BJ (cell line): ENCODE measurements at places on chromosomes 1 and 21.

DNA sequence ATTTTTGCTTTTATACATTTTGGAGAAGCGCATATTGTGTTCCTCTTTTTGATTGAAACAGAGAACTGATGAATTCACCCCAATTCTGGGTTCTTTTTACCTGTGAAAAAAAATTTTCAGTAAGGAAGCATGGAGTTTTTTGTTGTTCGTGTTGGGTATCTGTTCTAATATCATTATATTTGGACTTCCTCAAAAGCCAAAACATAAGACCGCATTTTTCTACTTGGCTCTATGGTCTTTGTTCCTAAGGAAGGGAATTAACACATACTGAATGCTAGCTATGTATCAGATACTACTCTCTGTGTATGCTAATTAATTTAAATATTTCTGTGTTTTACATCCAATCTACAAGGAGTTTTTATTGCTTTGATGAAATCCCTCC lies 12.9 kb downstream of the EPB41 start:
- no peak for DNase-seq

DNA sequence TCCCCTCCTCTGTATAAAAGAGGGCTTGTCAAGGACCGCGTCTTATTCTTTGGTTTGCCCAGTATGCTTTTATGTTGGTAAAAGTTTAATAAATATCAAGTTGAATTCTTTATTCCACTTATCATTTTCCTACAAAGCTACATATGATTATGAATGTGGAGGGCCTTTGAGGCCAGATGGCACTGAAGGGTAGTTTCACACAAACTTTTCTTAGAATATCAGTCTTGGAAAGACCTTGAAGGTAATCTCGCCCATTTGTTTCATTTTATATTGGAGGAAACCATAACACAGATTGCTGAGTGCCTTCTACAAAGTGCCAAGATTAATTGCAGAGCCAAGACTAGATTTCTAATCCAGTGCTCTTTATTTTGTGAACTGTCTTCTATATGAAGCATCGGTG lies 5.8 kb upstream of the FUBP1 start:
- DNase-seq, result no peak

DNA sequence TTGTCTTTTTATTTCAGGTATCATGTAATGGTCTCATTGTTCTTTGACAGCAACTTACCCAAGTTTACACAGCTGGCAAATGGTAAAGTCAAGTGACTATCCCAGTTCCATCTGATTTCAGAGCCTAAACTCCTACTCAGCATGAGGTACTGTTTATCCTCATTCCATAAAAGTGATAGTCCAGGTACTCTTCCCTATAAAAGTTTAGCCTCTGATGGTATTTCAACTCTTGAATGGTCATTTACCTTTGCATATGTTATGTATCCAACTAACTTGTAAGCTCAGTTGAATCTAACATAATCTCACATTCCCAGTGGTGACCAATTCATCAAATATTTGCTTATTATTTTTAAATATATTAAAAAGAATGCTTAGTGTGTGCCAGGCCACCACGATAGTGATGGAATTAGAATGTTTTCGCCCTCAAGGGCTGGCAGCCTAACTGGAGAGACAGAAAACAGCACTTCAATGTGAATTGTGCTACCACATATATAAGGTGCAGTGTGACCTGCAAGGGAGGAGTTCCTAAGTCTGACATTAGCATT lies 307.1 kb downstream of the CTH start:
- no peak for DNase-seq

GRCh38 chr1:151314137-151314875 lies 12.9 kb downstream of the PI4KB start:
- DNase-seq, result peak; percentile 54

GRCh38 chr1:50279622-50280330 lies 143.5 kb downstream of the DMRTA2 start:
- DNase-seq, result no peak

DNA sequence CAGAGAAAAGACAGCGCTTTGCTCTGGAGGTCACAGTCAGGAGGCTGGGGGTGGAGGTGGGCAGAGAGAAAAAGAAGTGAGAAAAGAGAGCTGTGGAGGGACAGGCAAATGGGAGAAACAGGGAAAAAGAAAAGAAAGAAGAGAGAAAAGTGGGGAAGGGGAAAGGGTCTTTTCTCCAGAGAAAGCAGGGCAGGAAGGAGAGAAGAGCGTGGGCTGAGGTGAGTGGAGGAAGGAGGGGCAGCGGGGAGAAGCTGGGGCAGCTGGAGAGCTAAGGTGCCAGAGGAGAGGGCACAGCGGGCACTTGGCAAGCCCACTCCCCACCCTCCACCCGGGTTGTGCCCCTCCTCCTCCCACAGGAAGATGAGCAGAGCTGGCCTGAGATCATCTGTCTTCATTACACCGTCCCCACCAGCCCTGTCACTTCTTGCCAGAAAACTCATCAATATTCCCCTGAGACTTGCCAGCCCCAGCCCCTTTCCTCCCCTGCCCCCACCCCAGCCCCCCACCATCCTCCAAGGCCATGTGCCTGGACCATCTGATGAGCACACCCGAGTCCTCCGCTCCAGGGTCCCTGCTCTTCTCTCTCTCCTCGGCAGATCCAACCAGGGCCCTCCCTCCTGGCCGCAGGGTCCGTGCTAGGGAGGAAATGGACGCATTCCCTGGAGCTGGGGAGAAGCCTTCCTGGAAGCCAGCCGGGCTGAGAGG lies 17.0 kb upstream of the BLACAT1 start:
- no peak for DNase-seq

DNA sequence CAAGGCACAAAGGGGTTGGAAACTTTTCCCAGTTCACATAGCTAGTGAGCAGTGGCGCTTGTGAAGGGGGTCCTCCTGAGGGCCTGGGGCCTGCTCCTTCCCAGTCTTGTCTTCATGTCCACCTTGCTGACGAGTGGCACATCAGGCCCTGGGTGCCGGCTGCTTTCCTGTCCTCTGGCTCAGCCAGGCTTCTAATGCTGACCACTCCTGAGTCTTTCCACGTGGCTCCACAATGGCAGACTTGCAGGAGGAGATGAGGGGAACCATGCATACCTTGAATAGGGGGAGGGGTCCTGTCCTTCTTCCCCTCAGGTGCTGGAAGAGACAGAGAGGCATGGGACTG lies 38.7 kb downstream of the MAPKAPK2 start:
- DNase-seq, result no peak

DNA sequence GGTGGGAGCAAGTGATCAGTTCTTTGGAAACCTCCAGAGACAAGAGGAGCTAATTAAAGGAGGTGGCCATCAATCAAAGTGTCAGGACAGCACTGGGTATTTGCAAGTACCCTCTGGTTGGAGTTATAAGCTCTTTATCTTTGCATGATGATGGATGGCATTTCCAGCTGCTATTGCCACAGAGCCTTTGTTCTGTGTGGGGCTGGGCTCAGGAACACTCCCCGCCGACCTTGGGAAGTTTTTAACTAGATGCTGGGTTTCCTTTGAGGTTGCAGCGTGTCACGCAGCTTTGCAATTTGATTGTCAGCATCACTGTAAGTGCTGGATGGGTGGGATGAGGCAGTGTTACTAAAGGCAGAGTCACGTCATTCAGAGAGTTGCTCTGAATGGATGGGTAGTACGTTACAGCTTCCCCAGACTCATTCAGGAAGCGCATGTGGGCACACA lies 68.9 kb downstream of the CNIH3 start:
- no peak for DNase-seq

- no peak for DNase-seq
These were observed 18.7 kb upstream of the F5 start for GRCh38 chr1:169604781-169605560.

DNA sequence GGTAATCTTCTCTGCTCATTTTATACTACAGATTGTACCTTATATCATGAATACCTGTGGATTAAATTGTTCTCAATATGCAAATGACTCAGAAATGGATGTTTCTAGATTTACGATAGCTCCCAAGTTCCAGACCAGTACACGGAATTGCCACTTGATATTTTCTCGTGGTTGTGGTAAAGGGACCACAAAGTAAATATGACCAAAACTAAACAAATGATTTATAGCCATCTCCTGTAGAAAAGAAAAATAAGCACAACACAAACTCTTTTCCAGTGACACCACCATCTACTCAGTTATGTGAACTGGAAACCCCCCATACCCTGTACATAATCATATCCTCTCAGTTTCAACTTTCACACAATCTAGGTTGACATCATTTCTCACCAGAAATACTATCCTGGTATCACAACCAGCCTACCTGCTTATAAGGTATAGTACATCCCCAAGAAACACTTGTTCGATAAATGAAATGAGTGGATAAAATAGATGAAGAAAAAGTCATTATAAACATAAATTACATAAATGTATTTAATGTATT lies 172.3 kb downstream of the ADGRL4 start:
- DNase-seq, result no peak

DNA sequence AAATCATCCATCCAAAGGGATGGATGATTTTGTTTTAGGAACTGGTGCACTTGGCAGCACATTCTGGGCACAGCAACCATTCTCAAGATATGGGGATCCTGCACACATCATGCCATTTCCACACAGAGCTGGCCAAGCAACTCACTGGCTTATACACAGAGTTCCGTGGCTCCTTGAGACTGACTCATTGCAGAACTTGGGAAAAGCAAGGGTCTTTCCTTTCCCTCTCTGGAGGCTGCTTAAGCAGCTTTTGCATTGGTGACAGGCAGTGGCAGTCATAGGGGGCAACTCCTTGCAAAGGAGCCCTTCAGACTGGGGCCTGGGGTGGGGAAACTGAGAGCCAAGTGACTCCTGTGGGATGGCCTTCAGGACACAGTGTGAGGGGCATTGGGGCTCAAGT lies 1.9 kb upstream of the MAD2L2 start:
- DNase-seq, result no peak

DNA sequence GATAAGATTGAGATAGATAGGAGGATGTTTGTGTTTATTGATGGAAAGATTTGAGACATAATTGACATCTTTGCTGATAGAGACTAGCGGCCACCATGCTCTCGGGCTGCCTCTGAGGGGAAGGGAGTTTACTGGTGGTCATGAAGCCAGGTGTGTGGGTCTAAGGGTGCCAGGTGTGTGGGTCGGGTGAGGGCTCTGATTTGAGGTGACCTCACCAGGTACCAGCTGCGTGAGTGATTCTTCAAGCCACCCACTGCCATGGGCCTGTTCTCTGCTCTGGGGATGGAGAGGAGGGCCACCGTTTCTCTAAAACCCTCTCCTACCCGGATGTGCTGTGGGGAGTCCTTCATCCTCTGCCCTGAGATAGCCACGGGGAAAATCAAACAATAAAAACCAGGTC lies 3.2 kb downstream of the UBASH3A start:
- no peak for DNase-seq

DNA sequence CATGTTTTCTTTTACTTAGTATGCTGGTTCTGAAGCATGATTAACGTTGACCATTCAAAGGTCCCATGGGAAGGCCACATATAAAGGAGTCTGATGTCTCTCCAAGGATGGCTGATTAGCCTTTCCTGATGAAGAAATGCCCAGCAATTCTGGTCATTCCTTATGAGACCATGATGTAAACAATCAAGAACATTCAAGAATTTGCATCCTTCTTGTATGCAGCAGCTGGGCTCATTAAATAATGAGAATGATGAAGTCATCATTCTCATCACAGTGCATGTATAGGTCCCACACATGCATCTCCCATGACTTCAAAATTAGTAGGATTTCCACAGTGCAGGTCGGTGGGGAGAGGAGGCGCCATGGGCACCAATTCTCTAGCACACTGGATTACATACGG lies 85.4 kb downstream of the APP start:
- no peak for DNase-seq

GRCh38 chr1:202085682-202086373 lies 36.9 kb upstream of the GPR37L1 start:
- no peak for DNase-seq

DNA sequence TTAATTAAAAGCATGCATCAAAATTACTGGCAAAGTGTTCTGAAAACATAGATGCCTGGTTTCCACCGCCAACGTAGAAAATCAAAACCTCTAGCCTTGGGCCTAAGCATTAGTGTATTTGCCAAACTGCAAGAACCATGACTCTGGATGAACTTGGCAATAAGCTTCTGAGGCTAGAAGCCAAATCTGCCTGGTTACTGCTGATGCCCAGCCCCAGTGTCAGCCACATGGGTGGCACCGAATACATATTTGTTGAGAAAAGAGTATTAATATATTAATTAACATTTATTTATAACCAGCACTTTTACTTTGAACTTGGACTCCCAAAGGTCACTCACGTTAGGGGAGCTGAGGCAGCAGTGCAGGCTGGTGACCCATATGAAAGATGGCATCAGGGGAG lies 140.6 kb upstream of the HMGB4 start:
- no peak for DNase-seq

GRCh38 chr21:35128536-35128935 lies 79.4 kb upstream of the RUNX1 start:
- DNase-seq, result no peak

GRCh38 chr1:54987919-54988705 lies 7.7 kb downstream of the TMEM61 start:
- DNase-seq, result no peak

- no peak for DNase-seq
These were observed 48.2 kb upstream of the IRF2BP2 start for GRCh38 chr1:234658138-234658537.

DNA sequence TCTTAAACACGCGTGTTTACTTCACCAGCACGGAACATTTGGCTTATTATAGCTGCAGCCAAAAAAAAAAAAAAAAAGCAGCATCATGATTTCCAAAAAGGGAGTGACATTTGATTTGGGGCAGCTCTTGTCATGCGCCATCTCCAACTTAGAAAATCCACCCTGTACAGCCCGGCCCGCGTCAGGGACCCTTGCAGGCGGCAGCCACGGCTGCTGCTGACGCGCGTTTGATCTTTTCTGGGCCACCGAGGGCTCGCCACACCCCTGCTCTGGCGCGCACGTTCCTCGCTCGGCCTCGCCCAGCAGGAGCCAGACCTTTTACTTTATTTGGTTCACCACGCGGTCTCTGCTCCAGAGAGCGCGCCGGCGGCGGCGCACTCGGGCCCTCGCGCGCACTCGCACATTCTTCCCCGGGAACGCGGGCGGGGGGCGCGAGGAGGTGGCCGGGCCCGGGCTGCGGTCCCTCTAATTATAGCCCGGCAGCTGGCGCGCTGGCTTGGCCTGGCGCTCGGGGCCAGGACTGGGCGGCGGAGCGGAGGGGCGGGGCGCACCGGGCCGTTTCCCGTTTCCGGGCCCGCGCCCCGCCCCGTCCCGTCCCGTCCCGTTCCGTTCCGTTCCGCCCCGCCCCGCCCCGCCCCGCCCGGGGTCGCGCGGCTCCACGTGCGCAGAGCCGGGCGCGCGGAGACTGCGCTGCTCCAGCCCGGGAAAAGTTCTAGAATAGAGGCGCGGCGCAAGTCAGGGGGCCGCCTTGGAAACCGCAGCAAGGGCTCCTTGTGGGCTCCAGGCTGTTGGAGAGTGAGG lies 10.2 kb downstream of the IRF2BP2 start:
- no peak for DNase-seq

DNA sequence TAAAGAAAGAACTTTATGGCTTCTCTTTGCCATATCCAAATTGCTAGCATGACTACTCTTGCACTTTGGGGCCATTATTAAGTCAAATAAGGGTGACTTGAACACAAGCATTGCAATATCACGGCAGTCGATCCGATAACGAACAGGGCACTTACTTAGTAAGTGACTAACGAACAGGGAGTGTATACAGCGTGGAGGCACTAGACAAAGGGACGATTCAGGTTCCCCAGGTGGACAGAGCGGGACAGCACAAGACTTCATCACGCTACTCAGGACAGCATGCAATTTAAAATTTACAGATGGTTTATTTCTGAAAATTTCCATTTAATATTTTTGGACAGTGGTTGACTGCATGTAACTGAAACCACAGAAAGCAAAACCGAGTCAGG lies 5.4 kb upstream of the PITHD1 start:
- DNase-seq, result no peak
